ENCODE measurements at places on chromosomes 2 and 18.

GRCh38 chr2:117555965-117556364 lies 258.5 kb upstream of the DDX18 start:
- no peak for DNase-seq

DNA sequence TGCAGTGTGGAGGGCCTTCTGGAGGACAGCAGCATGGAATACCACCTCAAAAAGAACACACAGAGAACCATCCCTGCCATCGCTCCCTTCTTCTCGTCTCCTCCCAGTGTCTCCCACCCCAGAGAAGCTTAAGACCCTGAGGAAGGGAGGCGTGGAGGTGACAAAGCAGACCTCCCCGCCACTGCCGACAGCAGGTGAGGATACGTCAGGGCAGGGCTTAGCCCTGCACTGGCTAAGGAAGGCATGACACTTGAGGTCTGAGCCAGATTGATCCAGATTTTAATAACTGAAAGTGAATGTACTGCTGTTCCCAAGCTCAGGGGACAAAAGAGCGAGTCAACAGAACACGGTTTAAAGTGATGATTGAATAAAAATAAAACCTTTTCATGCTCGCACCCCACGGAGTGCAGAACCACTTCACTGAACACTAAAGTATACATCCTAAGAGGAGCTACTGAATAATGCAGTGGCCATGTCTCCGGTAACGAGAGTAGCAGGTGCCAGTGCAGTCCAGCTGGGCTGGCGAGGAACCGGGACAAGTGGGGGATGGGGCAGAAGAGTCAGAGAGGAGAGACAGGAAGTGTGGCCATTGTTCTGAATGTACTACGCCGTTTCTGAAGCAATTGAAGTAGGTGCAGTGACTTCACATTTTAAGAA lies 391.0 kb downstream of the CDH2 start:
- DNase-seq = no peak

DNA sequence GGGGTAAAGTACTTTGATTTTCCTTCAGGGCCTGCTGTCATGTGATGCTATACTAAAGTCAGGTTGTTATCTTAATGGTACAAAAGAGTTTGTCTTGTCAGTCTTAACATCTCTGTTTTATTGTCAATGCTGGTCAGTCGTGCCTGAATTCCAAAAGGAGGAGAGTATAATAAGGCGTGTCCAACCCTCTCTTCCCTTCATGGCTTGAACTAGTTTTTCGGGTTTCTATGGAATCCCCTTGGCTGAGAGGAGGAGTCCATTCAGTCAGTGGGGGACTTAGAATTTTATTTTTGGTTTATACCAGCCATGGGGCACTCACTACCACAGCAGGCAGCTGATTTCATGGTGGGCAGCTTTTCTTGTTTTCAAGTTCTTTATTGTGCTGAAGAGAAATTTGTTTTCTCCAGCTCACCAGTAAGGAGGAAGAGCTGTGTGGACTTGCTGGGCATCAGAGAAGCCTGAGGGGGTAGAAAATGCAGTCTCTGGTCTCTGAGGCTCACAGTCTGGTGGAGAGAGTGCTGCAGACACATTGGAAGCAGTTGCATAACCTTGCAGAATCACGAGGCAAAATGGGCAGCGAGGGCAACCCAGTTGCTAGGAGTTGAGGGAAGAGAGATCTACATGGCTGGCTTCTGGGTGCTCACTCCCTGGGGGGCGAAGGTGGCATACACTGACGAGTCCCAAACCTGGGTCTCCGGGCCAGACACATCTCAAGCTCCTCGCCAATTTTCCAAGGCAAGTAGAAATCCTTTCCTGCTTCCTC lies 193.1 kb downstream of the ZBTB7C start:
- no peak for DNase-seq

- no peak for DNase-seq
Observed at GRCh38 chr18:58723810-58724602, 52.7 kb downstream of the MALT1 start.

DNA sequence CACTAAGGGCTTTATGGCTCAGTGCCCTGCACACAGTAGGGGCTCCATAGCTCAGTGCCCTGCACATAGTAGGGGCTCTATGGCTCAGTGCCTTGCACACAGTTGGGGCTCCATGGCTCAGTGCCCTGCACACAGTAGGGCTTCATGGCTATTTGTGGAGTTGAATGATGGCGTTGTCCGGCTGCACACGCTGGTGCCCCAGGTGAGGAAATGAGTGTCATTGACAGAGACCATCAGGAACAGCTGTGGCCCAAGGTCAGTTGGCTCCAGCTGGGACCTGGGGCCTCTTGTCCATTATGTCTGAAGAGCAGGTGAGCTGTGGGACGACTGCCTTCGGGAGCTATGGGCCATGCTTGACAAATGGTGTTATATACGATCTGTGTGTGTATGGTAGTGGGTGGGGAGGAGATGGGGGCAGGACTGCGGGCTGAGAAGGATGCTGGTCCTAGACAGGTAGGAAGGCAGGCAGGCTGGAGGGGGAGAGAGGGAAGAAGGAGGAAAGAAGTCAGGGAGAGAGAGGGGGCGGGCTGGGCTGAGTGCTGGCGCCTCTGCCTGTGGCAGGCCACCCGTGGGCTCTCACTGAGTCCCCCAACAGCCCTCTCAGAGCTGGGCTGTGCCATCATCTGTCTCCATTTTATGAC lies 130.6 kb downstream of the CLIP4 start:
- no peak for DNase-seq

DNA sequence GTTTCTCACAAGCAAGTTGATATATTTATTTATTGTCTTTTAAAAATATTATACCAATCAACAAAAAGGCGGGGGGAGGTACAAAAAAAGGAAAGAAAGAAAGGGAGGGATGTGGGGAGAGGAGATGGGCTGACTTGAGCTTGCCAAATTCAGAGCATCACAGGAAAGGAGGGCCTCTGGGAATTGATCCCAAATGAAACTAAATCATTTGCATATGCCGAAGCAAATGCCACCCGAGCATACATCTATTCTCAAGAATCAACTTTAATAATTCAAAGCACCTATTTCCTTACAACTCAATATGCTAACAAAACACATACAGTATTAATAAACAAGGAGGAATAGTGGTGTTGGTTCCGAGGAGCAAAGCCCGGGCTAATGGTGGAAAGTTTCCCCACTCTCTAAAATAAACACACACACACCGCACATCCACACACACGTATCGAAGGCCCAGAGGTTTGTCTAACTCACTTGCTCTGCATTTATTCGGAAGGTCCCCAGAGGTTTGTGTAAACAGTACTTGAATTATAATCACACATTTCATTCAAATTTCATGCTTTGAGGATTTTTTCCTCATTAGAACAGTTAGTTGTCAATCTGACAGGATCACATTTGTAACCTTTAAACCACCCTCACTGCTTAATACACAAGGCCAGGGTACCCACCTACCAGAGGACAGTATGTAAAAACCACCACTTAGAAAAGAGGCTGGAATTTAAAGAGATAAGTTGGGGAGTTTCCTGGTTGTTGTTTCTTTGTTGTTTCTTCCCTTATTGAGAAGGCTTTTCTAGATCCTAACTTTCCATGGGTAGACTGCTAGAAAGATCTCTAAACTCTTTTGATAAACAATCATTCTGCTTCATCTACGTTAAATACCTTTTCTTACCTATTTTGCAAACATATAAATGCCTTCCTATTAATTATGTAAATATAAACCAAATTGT lies 264.7 kb downstream of the TCF4 start:
- DNase-seq = no peak

GRCh38 chr2:3635171-3635974 lies 22.6 kb upstream of the ALLC start:
- no peak for DNase-seq

GRCh38 chr2:21281384-21281783 lies 157.6 kb downstream of the TDRD15 start:
- DNase-seq = no peak

DNA sequence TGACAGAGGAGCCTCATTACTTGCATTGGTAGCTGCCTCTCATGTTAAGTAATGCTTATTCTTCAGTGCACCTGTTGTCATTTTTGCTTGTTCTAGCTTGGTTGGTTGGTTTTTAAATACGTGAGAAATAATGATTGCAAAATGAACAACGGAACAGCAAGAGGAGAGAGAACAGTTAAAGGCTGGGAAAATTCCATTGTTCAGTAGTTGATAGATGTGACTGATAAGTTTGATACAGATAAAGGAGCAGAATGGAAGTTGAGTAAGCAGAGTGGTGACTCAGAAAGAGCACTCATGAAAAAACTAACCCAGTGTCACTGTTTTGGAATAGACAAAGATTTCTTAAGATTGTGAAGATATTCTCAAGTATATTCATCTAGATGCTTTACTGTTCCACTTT lies 50.5 kb downstream of the MTA3 start:
- DNase-seq = no peak

DNA sequence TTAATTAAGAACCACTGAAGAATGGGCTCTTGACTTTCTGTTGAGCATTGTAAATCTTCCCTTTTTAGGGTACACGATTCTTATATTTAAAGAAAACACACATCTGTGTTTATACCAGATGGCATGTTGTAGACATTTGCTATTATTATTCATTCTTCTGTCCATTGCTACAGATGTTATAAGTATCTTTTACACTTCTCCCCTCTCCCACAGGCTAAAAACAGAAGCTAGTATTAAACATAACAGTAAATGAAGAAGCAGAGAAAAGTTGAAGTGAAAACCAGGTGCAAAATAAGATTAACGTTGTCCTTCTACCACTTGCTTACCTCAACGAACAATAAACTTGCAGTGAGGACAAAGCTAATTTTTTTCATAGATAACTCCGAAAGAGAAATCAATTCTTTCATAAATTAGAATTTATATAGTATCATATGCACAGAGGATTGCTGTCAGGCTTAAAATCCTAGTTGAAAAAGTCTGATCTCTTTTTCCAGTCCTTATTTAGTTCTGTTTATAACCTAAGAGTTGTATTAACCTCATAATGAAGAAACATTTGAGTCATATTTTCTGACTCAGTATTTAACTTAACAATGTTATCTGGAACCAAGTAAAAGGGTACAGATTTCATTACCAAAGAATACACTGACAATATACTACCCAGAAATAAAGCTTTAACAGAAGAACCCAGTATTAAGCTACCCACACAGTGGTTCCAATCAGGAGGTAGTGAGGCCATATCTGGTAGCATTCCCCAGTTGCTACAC lies 16.4 kb upstream of the ZNF385B start:
- no peak for DNase-seq

DNA sequence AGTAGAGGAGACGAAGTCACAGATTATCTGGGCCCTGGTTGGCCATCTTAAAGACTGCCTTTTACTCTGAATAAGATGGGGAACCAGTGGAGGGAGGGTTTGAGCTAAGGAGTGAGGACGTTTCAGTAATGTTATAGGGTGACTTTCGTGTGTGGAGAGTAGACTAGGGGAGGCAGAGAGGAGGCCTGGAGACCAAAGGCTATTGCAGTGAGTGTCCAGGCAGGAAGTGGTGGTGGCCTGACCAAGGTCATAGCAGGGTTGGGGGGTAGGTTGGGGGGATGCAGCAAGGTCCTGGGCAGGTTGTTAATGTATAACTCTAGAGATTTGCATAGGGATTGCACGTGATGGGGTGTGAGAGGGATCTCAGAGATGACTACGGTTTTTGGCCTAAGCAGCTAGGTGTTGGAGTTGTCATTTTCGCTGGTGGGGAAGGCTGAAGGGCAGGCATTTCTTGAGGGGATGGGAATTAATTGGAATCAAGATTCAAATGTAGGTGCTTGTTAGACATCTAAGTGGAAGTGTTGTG lies 4.9 kb downstream of the CEP192 start:
- DNase-seq = no peak

DNA sequence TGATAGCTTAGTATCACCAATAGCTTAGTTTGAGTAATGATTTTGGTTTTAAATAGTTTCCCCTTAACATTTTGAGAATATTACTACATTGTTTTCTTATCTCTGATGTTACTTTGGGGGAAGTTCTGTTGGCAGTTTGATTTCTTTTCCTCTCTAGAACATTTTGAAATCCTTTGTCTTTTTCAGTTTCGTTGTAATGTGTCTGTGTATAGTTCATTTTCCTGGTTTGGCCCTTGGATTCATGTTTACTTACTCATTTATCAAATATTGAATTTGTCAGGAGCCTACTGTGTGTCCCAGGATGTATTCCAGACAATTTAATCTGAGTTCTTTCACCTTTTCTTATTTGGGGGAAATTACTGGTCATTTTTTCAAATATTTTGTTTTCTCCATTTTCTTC lies 16.7 kb downstream of the ANKRD12 start:
- DNase-seq = no peak

GRCh38 chr2:184743096-184743495 lies 144.8 kb downstream of the ZNF804A start:
- no peak for DNase-seq

DNA sequence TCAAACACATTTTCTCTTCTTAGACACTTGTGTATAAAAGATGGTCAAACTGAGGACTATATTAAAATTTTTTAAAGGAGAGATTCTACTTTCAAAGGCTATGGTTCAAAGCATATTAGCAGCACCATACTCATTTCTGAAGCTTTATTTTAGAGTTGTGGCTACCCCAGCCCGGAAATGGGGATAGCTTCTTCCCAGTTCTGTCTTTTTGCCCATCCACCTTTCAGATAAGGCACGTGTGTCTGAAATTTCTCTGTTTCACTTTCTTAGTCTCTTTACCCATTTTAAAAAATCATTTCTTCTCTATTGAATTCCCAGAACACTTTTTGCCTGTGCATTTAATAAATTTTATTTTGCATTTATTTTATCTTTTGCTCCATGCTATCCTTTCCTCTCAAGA lies 431.5 kb downstream of the RNF144A start:
- no peak for DNase-seq

DNA sequence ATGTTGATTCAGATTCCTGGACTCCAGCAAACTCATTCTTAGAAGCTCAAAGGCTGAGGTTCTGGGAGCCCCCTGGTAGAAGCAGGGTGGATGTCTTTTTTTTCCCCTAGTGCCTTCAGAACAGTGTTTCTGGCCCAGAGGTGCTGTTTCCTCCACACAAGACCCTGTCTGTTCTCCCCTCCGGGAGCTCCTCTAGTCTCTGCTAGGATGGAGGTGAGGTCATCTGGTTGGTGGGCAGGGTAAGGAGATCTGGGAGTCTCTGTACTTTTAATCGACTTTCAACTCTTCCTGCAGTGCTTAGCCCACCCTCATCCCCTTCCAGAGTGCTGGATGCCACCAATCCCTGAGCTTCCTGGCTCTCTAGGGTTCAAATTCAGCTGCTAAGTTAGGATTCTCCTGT lies 192.0 kb downstream of the SH3BP4 start:
- no peak for DNase-seq

- no peak for DNase-seq
Observed at GRCh38 chr2:216206041-216206703, 97.0 kb downstream of the XRCC5 start.

- no peak for DNase-seq
Observed at GRCh38 chr2:33782395-33783230, 183.5 kb upstream of the FAM98A start.

DNA sequence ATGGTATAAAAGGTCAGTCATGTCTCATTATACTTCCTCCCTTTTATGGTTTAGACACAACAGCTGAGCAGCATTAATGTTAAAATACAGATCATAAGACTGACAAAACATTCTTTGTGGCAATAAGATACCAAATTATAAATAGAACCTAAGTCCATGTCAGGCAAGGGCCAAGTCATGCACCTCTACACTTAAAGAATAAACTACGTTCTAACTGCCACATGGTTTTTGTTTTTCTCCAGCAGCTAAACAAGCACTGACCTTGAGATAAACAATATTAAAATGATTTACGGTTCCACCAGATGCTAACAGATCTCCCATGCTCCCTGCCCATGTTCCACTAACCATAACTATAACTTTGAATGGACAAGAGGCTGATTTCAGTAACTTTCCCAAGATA lies 368.6 kb upstream of the TFPI start:
- DNase-seq = no peak

- no peak for DNase-seq
Observed at GRCh38 chr2:960061-960736, 9.6 kb downstream of the SNTG2 start.
